A549 treated with Mapracorat at 1 μM for 4 hours (cell line): ENCODE measurements at places on chromosomes 1 and 21. TPM values are rescaled to one million over a fixed set of nuclear protein-coding genes. Genes with fewer than 3 reads are reported as not detected.

The IL20 gene
- not detected in 5 replicates for total RNA-seq

The HTR6 gene
- total RNA-seq = 0.15 to 0.22 TPM (median 0.19 TPM) in 4 of 5 replicates, not detected in the other

The PADI1 gene
- 1.3 to 2.0 TPM (median 1.5 TPM) in 5 replicates for total RNA-seq

The TAS1R3 gene
- 0.14 to 0.30 TPM (median 0.16 TPM) in 5 replicates for total RNA-seq

The CLDN17 gene
- total RNA-seq = not detected in 5 replicates

The VAV3 gene
- total RNA-seq = 0.29 to 1.1 TPM (median 0.67 TPM) in 5 replicates

The TMEM69 gene
- total RNA-seq = 16.2 to 22.8 TPM (median 19.7 TPM) in 5 replicates

The OR2M3 gene
- not detected in 5 replicates for total RNA-seq

The CLCA1 gene
- not detected in 5 replicates for total RNA-seq

The TEKT2 gene
- total RNA-seq = not detected in 5 replicates

The TNFAIP8L2 gene
- not detected in 5 replicates for total RNA-seq

The KCNC4 gene
- 2.2 to 4.1 TPM (median 3.7 TPM) in 5 replicates for total RNA-seq

The FABP3 gene
- total RNA-seq = not detected in 5 replicates

The DCDC2B gene
- total RNA-seq = not detected in 5 replicates

The NHLH1 gene
- 0.38 to 0.74 TPM (median 0.39 TPM) in 5 replicates for total RNA-seq

The OR6K3 gene
- total RNA-seq = not detected in 5 replicates

The BCAN gene
- 0.12 TPM in 1 of 5 replicates, not detected in the others for total RNA-seq

The DENND4B gene
- 25.0 to 37.8 TPM (median 32.5 TPM) in 5 replicates for total RNA-seq

The SMIM12 gene
- total RNA-seq = 53.4 to 61.4 TPM (median 59.2 TPM) in 5 replicates

The C1QTNF12 gene
- 0.80 to 2.0 TPM (median 1.6 TPM) in 5 replicates for total RNA-seq

The SELENBP1 gene
- total RNA-seq = 5.7 to 8.9 TPM (median 6.7 TPM) in 5 replicates

The LCE2B gene
- not detected in 5 replicates for total RNA-seq

The NAV1 gene
- 4.7 to 8.9 TPM (median 7.8 TPM) in 5 replicates for total RNA-seq

The EVA1C gene
- 51.5 to 56.8 TPM (median 55.0 TPM) in 5 replicates for total RNA-seq

The PRKAA2 gene
- total RNA-seq = 1.9 to 2.3 TPM (median 2.1 TPM) in 5 replicates
